Kidney tubule cell (primary cell): ENCODE measurements at places on chromosomes 4 and X.

DNA sequence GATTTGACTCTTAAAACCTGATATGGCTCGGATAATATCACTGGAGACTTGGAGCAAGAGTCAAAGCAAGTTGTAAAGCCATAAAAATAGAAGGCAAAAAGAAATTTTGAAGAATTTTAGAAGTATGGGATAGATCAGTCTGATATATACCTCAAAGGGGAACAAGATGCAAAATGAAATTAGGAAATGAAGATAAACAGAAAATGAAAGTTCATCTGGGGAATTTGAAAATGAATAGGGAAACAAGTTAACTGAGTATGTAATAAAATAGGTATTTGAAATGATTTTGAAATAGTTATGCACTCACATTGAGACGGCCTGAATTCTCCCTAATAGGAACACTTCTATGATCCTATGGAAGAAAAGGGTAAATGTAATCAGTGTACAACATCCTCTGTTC is 5.7 kb downstream of the CYP2U1 start:
- DNase-seq: no peak

DNA sequence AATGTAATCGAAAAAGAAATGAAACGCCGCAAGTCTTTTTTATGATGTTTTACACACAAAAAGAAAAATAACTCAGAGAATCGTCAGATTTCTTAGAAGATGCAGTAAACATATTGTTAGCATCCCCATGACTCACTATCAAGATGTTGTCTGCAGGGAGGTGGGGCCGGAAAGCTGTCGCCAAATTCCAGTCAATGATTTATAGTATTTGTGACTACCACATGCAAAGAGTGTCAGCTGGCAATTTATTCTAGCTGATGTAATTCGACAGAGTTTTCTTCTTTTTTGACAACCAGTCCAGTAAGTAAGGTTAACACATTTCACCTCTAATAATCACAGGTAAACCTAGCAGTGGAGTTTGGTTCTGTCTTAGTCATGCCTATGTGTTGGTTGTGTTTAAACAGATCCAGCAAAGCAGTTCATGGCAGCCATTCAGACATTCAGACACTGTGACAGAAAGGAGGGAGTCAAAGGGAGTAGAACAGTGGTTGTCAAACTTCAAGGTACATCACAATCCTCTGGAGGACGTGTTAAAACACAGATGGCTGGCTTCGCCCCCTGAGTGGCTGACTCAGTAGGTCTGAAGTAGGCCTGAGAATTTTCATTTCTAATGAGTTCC is 19.8 kb upstream of the PPP1R2C start:
- DNase-seq: peak; percentile 82

GRCh38 chrX:54449929-54450328 is 9.7 kb downstream of the TSR2 start:
- no peak for DNase-seq

GRCh38 chrX:72121383-72121782 is 10.3 kb downstream of the RTL5 start:
- peak; percentile 79 for DNase-seq

GRCh38 chr4:73575660-73576059 is 44.6 kb downstream of the RASSF6 start:
- no peak for DNase-seq

DNA sequence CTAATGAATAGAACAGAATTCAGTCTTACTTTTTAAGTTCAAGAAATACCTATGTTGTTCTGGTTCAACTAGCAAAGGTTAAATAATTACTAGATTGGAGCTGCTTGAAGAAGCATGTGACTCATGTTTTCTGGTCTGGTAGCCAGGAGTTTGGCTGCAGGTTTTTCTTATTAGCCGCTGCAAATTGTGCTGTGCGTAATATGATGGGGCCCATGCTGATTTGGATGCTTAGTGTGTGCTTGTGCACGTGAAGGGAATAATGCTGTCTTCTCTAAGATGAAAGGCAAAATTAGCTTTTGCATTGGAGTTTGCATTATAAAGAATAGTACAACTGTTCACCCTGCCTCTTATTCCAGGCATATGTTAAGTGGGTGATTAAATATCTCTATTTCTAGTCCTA is 219.6 kb downstream of the SNCA start:
- peak; percentile 89 for DNase-seq

DNA sequence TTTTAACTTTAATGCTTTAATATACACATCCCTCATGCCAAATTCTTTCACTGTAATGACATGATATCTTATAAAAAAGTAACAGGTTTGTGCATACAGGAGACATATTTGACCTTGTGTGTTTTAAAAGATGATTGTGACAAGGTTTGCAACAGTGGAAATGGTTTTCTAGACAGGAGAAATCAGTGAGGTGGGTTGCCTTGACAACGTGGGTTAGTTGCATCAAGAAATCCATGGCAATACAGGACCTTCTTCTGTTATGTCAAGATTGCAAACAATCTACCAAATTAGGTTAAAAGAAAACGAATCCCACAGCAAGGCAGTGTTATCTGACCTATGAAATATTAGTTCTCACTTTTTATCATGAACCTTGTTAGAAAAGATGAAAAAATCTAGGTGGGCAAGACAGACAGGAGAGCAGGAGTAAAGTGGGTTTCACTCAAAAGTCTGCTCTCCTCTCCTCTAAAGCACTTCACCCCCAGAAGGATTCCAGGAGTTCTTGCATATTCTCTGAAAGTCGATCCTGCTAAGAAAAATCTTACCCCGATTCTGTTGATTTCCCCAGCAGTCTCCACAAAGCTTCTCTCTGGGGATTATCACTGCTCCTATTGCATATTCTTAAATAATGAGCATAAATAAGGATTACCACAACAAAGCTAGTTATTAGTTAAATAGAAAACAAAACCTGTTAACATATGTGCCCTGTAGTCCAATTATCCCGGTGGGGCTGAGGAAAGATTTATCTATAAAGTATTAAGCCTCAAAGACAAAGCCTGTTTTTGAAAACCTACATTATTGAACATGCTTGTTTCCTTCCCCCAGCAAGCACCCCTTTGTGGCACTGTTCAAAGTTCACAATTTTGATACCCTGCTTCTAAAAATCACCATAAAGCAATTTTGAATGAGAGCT is 71.0 kb downstream of the TMA16 start:
- no peak for DNase-seq

DNA sequence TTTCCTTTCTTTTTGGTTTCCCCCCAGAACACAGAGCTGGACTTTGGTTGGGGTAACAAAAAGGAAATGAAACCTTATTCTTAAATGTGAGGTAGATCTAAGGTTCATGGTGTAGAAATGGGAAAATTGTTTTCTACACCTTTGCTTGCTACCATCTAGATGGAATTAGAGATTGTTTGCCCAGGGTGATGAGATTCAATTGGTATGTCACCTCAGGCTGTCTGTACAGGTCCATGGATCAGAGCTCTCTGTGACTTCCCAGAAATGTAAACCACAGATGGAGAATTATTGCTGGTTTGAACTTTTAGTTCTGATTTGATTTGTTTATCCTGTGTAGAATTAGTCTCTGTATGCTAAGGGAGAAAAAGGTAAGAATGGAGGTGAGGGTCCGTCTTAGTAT is 146.7 kb downstream of the PCDH7 start:
- peak; percentile 53 for DNase-seq

DNA sequence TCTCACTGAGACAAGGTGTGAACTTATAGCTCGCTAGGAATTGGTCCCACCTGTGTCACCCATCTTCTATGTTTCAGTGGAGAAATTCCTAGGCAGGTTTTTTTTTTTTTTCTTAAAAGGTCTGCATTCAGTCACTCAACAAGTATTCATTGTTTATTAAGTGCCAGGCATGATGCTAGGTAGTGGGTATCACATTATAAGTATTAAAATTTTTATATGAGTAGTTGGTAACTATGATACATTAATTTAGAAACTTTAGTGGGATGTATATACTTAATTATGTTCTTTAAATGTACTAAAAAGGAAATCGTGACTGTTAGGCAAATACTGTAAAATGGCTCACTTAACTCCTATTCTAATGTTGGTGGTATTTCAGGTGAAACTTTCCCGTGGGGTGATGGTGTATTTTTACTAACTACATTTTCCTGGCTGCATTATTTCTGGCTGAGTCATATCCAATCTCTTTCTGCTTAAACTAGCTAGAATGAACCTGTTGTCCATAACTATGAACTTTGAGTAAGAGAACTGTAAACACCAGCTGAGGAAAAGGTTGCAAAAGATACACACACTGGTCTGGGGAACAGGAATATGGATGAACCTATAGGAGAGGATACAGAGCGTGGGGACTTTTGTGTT is 49.3 kb upstream of the MED14 start:
- DNase-seq: peak; percentile 74

DNA sequence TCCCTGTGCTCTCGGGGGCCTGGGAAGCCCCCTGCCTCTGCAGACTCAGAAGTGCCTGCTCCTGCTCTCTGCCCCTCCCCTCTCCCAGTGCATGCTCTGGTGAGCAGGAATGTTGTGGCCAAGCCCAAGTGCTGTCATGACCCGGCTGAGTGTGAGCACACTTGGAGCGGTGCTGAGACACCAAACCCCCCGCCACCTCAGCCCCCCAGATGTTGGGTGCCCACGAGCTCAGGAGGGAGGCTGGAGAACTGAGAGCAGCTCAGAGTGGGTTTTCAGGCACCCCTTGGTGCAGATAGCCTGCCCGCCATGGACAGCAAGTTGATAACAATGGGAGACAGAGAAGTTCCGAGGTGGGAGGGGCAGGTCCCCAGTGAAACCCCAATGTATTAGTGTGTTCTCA is 477.4 kb downstream of the ACTRT1 start:
- peak; percentile 9 for DNase-seq

GRCh38 chrX:110157444-110157843 is 154.5 kb downstream of the TMEM164 start:
- DNase-seq: no peak
